ENCODE measurements at places on chromosomes 12 and 14. TPM values are rescaled to one million over a fixed set of nuclear protein-coding genes. Genes with fewer than 3 reads are reported as not detected.

- H3K4me3 ChIP-seq, result no peak overlapping the region
- DNase-seq, result no peak
- no peaks in the 10 kb centered on the region for H3K4me1 ChIP-seq
Observed at GRCh38 chr12:88388566-88389540, 191.4 kb downstream of the KITLG start.

CEBPE gene
- total RNA-seq, result not detected

GRCh38 chr12:117294189-117294603 lies 67.2 kb downstream of the NOS1 start:
- no peaks in the 10 kb centered on the region for H3K36me3 ChIP-seq
- H3K4me3 ChIP-seq, result no peak overlapping the region
- peaks cover 14% of the 10 kb centered on the region for H3K27me3 ChIP-seq
- DNase-seq, result no peak
- H3K4me1 ChIP-seq, result no peaks in the 10 kb centered on the region
- H3K27ac ChIP-seq, result no peak overlapping the region

DNA sequence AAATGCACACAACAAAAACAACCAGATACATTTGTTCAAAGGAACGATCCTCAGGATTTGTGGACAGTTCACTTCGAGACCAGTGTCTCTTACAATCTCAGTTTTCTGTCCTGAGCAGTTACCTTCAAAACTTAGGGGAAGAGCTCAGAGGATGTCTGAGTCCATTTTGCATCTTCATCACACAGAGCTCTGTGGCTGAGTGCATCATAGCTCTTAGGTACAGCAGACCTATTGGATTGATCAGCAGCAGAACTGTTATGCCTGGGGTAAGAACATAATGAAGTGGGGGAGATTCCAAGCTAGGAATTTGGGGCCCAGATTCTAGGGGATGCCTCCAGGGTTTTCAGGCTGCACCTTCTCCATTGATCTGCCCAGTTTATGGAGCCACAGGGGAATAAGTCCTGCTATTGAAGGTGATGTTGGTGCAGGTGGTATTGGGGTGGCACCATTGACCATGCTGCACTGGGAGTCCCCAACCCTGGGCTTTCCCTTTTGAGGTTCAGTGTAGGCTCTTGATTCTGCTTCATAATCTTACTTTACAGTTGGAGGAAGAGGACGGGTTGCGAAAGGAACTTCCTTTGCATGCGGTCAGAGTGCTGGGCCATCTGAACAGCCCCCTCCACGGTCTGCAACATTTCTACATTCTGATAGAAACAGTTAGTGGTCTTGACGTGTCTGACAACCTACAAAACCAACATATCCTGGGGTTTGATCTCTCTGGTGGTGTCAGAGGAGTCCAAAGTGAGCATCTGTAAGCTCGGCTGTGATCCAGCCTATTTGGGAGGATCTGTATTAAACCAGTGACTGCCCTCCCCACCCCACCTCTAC lies 112.8 kb downstream of the CHST11 start:
- H3K4me3 ChIP-seq, result no peak overlapping the region
- no peaks in the 10 kb centered on the region for H3K36me3 ChIP-seq
- H3K4me1 ChIP-seq, result peaks cover 7% of the 10 kb centered on the region
- no peak overlapping the region for H3K27ac ChIP-seq
- DNase-seq, result peak; percentile 16
- H3K27me3 ChIP-seq, result no peaks in the 10 kb centered on the region

GRCh38 chr12:72448089-72448488 lies 175.9 kb downstream of the TRHDE start:
- no peaks in the 10 kb centered on the region for H3K36me3 ChIP-seq
- no peak overlapping the region for H3K4me3 ChIP-seq
- H3K27me3 ChIP-seq, result no peaks in the 10 kb centered on the region
- no peaks in the 10 kb centered on the region for H3K4me1 ChIP-seq
- H3K27ac ChIP-seq, result no peak overlapping the region
- no peak for DNase-seq

C14orf132 gene
- total RNA-seq, result 1.1 TPM

GRCh38 chr12:104825408-104825807 lies 132.7 kb downstream of the SLC41A2 start:
- no peaks in the 10 kb centered on the region for H3K36me3 ChIP-seq
- no peaks in the 10 kb centered on the region for H3K4me1 ChIP-seq
- no peak for DNase-seq
- no peak overlapping the region for H3K27ac ChIP-seq

TMEM119 gene
- total RNA-seq, result 2.5 TPM

- no peaks in the 10 kb centered on the region for H3K4me1 ChIP-seq
- no peak for DNase-seq
- H3K27me3 ChIP-seq, result peaks cover 5% of the 10 kb centered on the region
- H3K36me3 ChIP-seq, result no peaks in the 10 kb centered on the region
- H3K4me3 ChIP-seq, result no peak overlapping the region
Observed at GRCh38 chr14:57009585-57010515, 199.6 kb upstream of the OTX2 start.

GRCh38 chr12:102481705-102482425 lies 1.5 kb upstream of the IGF1 start:
- H3K27me3 ChIP-seq, result no peaks in the 10 kb centered on the region
- DNase-seq, result no peak
- H3K36me3 ChIP-seq, result no peaks in the 10 kb centered on the region

All from heart right ventricle (tissue), 16 donors.